ENCODE measurements at places on chromosomes 1 and 21. TPM values are rescaled to one million over a fixed set of nuclear protein-coding genes. Genes with fewer than 3 reads are reported as not detected.

DNA sequence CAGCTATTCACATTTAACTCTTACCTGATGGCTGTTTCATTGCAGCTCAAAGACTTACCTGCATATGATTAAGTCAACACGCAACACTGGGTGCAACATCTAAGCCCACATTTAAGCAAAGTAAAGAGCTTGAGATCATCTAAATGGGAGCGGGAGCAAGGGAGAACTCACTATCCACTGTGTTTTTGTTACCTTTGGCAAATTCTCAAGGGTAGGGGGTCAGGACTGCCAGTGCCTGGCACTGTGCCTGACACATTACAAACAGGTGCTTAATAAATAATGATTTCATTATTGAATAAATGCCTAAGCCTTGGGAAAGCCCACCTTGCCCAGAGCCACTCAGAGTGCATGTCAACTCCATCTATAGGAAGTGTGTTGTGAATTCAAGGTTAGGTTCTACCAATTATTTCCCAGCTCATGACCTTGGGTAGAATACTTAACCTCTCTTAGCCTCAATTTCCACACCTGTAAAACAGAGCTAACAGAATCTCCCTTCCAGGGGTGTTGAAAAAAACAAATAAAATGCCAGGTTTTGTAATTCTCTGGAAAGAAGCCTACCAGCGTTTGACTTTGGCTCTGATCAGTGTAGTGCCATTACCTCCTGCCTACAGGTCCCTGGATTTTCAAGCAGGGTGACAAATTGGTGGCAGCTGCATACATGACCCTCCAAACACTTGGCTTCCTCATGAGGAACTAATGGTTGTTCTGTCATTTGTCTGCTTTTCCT lies 109.7 kb downstream of the TGFBR3 start:
- no peak for DNase-seq

DNA sequence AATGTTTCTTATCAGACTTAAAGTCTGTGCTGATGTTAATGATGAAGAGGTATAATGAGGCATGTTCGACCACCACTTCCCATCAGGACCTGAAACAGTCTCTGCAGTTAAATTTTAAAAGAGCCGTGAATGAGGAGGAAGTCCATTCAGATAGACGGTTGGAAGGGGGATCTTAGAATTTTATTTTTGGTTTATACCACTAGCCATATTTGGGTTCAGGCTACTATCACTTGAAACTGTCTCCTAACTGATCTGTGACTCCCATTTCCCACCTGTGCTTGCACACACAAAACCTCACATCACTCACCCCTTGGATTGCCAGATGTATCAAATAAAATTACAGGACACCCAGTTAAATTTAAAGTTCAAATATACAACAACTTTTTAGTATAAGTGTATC lies 9.9 kb upstream of the ANKRD13C start:
- no peak for DNase-seq

- DNase-seq, result no peak
Observed at GRCh38 chr1:248183996-248184395, 9.4 kb downstream of the OR2M2 start.

- DNase-seq, result no peak
Observed at GRCh38 chr1:184889902-184890301, 84.4 kb downstream of the NIBAN1 start.

Gene VWA5B1
- 0.08 TPM for total RNA-seq

Gene HSPG2
- total RNA-seq, result 20.8 TPM

DNA sequence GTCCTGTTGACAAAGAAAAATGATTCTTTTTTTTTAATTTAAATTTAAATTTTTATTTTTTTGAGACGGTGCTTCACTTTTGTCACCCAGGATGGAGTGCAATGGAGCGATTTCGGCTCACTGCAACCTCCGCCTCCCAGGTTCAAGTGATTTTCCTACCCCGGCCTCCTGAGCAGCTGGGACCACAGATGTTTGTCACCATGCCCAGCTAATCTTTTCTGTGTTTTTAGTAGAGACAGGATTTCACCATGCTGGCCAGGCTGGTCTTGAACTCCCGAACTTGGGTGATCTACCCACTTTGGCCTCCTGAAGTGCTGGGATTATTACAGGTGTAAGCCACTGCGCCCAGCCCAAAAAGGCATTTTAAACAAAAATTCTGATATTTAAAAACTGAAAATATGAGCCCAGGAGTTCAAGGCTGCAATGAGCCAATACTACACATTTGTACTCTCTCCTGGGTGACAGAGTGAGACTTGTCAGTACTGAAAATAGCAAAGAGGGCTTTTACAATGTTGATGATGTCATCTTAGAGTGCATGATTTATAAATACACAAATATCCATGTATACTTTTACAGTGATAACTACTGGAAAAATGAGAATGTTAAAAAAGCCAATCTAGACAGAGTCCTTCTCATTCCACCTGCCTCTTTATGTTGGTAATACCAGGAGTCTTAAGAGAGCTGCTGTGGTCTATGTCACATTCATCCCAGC lies 56.0 kb upstream of the STUM start:
- no peak for DNase-seq

- no peak for DNase-seq
Observed at GRCh38 chr1:180933141-180933540, 20.4 kb downstream of the KIAA1614 start.

- DNase-seq, result no peak
Observed at GRCh38 chr1:8363186-8363766, 45.4 kb downstream of the SLC45A1 start.

- peak; percentile 3 for DNase-seq
Observed at GRCh38 chr1:168099337-168099801, 37.4 kb downstream of the GPR161 start.

GRCh38 chr1:41399145-41399795 lies 38.0 kb downstream of the FOXO6 start:
- DNase-seq, result no peak

DNA sequence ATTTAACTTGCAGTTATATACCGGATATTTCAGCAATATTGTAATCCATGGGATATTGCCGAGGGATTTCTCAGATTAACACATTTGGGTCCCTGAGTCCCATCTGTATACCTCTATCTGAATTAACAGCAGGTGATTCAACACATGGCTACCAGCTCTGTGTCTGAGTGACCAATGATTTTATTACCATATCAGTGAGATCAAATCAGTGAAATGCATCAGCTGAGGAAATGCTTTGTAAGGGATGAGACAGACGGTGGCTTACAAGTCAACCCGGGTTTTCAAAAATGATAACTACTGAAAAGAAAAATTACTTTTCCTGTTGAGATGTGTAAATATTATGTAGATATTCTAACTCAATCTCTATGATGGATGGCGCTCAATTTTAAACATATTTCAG lies 504.1 kb upstream of the PKN2 start:
- no peak for DNase-seq

DNA sequence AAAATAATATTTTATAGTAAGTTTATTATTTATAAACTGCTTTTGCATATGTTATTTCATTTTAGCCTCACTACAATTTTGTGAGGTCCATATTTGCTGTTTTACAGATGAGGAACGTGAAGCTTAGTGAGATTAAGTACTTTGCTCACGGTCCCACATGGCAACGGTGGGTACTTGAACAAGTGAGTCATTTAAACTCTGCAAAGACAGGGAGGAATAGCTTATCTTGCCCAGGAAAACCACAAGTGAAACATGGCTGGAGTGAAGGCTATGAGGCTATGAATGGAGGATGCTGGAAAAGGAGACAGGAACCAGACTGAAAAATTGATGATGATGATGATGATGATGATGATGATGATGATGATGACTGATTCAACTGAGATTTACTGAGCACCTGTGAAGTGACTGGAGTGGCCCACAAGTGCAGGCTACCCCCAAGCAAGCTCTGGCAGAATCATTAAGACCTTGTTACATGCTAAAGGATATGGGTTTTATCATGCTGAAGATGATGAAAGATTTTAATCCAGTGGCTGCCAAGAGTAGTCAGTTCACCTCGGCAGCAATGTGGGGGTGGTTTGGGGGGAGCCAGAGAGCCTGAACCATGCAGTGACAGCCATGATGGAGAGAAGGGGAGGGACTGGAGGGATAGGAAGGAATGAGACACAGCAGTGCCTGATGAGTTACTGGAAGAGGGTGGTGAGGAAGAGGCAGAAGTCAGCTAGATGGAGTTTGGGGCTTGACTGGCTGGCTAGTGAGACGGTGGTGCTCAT lies 1.4 kb upstream of the ABCA4 start:
- DNase-seq, result no peak

Gene HRNR
- total RNA-seq, result not detected

- no peak for DNase-seq
Observed at GRCh38 chr1:66553846-66554245, 19.9 kb downstream of the SGIP1 start.
